ENCODE measurements at places on chromosomes 5 and 9.

DNA sequence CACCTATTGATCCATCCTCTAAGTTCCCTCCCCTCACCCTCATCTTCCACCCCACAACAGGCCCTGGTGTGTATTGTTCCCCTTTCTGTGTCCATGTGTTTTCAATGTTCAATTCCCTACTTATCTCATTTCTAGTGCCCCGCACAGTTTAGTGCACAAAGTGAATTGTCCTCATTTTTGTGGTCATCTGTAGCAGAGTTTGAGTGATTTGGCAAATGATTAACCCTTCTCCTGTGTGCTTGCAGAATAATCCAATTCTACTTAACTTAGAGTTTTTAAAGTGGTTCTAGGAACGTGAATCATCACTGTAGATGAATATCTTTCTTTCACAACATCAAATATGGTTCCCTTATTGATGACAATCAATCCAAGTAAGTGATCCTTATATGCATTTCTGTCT is 6.3 kb upstream of the HAPLN1 start:
- no peak for DNase-seq

DNA sequence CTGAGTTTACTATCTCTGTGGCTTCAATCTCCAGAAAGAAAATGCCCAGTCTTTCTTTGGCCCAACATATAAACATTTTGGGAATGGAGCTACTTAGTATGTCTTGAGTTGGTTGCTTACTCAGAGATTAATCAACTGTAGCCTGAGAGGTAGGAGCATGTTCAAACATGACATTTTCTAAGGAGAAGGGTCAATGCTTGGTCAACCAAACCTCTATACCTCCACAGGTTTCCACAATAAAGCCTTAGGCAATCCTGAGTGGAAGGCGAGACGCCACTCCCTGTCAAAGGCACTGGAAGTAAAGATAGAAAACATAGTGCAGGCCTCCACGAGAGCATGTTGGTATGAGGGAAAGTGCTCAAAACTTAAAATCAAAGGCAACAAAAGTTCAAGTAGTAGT is 411.4 kb downstream of the KCTD16 start:
- DNase-seq, result no peak

GRCh38 chr5:124596595-124597421 is 149.6 kb downstream of the ZNF608 start:
- no peak for DNase-seq

- no peak for DNase-seq
Measured at GRCh38 chr5:102998224-102998623, 121.7 kb downstream of the GIN1 start.

DNA sequence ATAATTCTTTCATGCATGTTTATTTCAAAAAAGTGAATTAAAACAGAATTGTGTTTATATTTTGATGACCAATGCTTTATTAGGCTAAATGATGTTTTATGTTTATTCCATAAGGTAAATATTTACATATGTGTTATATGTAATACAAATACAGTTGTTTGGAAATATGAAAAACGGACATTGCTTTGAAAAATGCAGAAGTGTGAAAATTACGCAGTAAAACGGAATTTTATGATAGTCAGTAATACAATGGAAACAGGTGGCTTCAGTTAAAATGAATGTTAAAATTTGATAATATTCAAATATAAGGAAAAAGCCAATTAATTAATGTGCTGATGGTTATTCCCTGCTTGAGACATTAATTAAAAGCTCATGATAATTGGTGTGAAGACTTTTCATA is 1633.8 kb downstream of the MAT2B start:
- DNase-seq, result no peak

- no peak for DNase-seq
Measured at GRCh38 chr5:1998716-1999317, 116.1 kb upstream of the IRX4 start.

GRCh38 chr5:6989230-6989629 is 276.0 kb downstream of the TENT4A start:
- DNase-seq, result no peak

- no peak for DNase-seq
Measured at GRCh38 chr9:135584934-135585333, 23.4 kb downstream of the PAEP start.

DNA sequence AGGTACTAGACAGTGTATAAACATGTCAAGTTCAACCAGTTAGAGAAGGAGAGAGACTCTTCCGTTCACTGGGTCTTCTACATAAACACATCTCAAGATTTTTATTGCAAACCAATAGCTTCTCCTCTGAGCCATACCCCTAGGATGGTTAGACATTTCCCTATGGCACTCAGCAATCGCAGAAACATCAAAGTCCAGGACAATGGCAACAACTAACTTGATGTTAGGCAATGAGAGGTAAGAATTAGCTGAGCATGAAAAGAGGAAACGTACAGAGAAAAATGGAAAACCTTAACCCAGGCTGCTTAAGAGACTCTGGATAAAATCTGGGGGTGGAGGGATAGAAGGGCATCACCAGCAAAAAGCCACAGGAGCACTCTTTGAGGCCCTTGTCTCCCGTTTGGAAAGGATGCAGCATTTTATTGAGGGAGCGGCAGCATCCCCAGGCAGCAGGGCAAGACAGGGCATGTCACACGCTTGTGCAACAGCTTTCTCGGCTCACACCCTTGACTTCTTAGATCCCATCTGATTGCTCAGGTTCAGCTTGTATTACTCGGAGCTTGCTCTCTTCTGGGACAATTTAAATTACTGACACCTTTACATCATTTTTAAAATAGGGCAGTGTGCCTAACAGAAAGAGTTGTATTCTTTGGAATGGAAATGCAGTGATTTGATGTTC is 8.6 kb upstream of the PSAT1 start:
- no peak for DNase-seq

DNA sequence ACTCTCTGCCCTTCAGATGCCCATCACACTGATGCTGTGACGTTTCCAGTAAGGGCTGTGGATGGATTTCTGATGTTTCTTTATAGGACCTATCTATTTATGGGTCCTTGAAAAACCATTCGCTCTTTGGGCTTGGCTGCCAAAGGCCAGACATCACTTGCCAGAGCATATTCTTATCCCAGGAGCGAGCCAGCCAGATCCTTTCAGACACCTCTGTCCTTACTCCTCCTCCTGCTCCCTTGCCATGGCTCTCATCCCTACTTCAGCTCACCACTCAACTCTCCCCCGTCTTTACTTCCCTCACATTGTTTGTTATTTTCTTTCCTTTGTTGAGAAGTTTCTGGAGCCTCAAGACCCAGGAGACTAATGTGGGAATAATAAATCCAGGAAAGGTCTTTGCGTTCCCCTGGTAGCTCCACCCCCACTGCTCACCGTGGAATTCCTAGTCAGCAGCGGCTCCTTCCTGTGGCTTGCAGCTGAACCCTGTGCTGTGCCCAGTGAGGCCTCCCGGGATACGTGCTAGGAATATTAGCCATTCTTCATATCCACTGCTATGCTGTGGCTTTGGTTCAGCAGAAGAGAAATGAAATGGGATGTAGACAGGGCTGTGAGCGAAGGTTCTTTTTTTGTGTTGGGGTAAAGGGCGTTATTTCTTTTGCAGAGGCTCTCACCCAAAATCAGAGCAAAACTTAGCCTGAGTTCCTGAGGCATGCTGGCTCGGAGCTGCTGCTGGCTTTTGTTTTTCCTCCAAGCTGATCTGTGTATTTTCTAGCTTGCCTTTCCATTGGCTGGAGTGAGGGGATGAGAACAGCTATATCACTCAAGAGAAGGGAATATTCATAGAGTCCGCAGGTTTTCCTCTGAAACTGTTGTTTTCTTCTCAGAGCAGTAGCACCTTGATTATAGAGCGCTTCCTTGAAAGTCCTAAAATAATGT is 171.1 kb downstream of the SAXO1 start:
- no peak for DNase-seq

- no peak for DNase-seq
Measured at GRCh38 chr5:22669345-22669744, 183.8 kb downstream of the CDH12 start.
